ENCODE measurements at places on chromosomes 1 and 21.

DNA sequence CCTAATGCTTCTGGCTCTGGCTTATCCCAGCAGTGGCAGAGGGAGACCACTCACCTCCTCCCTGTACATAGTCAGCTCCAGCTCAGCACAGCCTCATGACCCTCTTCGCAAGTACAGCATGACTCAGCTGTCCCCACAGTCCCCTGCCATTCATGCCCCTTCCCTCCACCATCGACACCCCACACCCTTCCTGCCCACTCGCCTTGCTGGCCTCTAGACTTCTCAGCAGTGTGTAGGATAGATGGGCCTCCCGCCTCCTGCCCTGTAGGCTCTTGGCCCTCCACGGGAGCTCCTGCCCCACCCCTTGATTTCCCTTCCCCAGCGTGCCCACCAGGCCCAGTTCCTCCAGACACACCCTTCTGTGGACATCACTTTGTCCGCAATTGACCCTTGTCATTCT is 9.8 kb downstream of the NPR1 start:
- no peak for DNase-seq

- DNase-seq, result no peak
Observed at GRCh38 chr21:32337206-32337605, 38.6 kb downstream of the MRAP start.

DNA sequence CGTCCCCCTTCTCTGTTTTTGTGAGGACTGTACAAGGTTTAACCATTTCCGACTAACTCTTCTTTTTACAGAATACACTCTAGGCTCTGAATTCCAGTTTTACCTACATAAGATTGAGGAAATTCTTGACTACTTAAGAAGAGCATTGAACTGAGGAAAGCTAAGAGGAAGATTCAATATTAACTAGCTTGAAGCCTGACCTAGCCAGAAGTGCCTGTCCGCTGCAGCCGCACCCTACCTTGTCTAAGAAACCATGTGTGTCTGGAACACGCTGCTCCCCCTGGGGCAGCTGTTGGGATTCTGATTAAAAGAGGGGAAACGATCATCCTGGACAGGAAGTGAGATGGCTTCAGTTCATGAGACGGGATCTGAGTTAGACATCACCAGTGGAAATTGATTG is 28.9 kb downstream of the CA6 start:
- DNase-seq, result no peak

- no peak for DNase-seq
Observed at GRCh38 chr1:228017356-228018124, 10.7 kb downstream of the WNT3A start.

GRCh38 chr1:87030740-87031690 is 116.6 kb downstream of the HS2ST1 start:
- DNase-seq, result no peak

DNA sequence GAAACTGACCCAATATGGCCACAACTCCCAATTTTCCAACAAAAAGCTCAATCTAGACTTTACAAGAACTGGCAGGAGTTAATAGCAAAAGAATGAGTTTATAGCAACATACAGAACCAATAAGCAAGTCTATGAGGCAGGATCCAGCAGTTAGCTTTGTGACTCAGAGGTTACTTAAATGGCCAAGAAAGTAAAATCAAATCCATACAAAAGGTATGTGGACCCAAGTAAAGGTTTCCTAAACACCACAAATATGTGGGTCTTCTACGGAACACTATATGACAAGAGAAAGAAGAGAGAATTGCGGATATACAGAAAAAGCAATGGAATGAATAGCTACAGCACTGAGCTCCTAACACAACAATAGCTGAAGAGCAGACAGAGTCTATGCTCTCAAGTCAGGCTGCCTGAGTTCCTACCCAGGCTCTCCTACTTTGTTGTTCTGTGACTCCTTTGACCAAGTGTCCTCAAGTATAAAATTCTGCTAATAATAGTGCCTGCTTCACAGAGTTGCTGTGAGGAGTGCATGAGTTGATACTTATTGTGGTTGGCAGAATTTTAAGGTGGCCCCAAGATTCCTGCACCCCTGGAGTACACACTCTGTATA is 204.3 kb downstream of the SMYD3 start:
- DNase-seq, result no peak

- no peak for DNase-seq
Observed at GRCh38 chr1:235441159-235441685, 63.0 kb downstream of the B3GALNT2 start.

- DNase-seq, result no peak
Observed at GRCh38 chr1:234243521-234244260, 129.6 kb upstream of the COA6 start.

GRCh38 chr21:33360281-33360680 is 35.5 kb downstream of the IFNAR1 start:
- DNase-seq, result no peak

- DNase-seq, result no peak
Observed at GRCh38 chr1:76627901-76628300, 239.4 kb upstream of the ST6GALNAC5 start.
